Activated naive CD8-positive, alpha-beta T cell treated with anti-CD3 and anti-CD28 coated beads, Interleukin-2, amount 50 U/mL, for 16 hours (primary cell): ENCODE measurements at places on chromosomes 5 and 9.

DNA sequence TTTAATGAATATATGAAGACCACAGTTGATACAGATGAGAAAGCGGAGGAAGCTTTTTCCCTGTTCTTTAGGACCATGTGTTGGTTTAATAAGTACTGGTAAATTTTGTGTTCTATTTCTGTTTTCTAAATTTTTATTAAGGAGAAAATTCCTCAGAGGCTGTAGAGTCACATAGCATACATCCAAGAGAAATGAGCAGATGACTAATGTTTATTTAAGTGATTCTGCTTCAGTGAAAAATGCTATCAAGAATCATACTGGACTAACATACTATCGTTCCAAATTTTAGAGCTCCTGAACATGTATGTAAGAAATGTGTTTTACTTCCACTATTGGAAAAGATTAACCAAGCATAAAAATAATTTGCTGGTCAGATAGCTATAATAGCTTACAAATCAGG, 115.0 kb downstream of the KIAA1958 start:
- no peak for DNase-seq

- no peak for DNase-seq
Measured at GRCh38 chr5:170466553-170466952, 37.3 kb upstream of the KCNIP1 start.

DNA sequence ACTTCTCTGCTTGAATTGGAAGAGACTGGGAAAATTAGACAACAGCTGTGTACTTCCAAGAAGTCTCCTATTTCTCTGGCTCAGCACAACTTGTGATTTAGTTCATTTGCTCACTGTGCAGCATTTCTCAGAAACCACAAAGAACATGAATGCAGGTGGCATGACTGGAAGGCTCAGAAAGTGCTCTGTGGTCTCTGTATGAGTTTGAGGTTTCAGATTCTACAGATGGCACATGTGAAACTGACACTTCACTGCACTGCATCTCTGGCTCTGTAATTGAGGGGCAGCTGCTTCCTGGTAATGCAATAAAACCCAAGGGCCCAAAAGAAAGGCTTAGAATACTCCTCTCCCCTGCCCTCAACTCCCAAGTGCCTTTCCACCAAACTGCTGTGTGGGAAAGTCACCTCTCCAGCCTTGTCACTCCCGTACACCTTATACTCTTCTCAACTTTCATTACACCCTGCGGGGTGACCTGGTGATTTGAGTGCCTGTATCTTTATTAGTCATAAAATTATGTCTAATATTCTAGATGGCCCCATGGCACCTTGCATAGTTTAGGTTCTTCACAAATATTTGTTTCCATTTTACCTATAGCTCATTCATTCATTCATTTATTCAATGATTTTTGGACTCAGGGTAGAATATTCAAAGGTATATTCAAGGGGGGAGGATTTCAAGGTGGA, 82.5 kb downstream of the ESM1 start:
- peak; percentile 13 for DNase-seq

- no peak for DNase-seq
Measured at GRCh38 chr9:77808751-77809081, 160.6 kb upstream of the GNA14 start.

- no peak for DNase-seq
Measured at GRCh38 chr5:124232515-124232914, 513.9 kb downstream of the ZNF608 start.

DNA sequence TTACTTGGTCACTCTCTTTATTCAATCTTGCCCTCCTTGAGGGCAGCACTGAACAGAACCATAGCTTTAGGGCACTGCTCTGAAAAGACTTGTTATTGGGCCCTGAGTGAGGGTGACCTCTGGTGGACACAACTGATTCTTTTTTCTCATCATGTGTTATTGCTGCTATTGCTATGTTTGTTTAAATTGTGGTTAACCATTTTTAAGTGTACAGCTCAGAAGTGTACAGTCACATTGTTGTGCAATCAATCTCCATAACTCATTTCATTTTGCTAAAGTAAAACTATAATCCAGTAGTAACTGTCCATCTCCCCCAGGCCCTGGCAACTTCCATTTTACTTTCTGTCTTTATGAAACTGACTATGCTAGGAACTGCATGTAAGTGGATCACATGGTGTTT, 351.1 kb upstream of the RIOK2 start:
- DNase-seq: no peak

DNA sequence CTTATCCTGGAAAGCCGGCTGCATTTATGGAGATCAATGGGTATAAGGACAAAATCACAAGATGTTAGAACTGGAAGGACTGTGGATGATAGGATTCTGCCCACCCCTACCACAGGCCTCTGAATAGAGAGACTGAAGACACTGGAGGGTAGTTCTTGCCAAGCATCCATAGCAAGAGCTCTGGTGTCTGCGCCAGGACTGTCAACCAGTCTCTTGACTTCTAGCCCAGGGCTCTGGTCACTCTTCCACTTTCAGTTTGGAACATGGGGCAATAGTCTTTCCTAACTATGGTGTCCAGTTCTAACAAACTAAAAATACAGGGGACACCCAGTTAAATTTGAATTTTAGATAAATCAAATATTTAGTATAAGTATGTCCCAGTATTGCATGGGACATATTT, 23.4 kb downstream of the LARP1 start:
- DNase-seq: no peak

- no peak for DNase-seq
Measured at GRCh38 chr9:777978-778377, 63.5 kb upstream of the DMRT1 start.

- no peak for DNase-seq
Measured at GRCh38 chr9:90012949-90013348, 408.1 kb downstream of the GADD45G start.

- no peak for DNase-seq
Measured at GRCh38 chr5:124647352-124647751, 99.1 kb downstream of the ZNF608 start.

GRCh38 chr5:141677415-141677814, 4.6 kb downstream of the ARAP3 start:
- DNase-seq: no peak

GRCh38 chr9:34246453-34246852, 67.6 kb downstream of the UBAP1 start:
- DNase-seq: no peak

DNA sequence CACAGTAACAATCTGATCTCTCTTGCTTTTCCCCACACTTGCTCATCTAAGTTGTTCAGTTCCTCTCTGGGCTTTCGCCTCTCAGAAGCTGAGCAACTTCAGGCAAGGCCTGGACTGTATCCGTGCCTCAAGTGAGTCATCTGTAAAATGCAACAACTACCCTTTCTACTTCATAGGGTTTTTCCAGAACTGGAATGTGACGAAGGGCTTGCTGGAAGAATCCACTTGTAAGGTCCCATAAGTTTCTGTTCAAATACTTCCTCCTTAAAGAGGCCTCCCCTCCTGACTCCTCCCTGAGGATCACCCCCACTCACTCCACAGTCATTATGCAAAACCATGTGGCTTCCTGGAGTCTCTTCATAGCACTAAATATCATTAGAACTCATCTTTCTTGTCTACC, 17.5 kb upstream of the INSYN2B start:
- no peak for DNase-seq

DNA sequence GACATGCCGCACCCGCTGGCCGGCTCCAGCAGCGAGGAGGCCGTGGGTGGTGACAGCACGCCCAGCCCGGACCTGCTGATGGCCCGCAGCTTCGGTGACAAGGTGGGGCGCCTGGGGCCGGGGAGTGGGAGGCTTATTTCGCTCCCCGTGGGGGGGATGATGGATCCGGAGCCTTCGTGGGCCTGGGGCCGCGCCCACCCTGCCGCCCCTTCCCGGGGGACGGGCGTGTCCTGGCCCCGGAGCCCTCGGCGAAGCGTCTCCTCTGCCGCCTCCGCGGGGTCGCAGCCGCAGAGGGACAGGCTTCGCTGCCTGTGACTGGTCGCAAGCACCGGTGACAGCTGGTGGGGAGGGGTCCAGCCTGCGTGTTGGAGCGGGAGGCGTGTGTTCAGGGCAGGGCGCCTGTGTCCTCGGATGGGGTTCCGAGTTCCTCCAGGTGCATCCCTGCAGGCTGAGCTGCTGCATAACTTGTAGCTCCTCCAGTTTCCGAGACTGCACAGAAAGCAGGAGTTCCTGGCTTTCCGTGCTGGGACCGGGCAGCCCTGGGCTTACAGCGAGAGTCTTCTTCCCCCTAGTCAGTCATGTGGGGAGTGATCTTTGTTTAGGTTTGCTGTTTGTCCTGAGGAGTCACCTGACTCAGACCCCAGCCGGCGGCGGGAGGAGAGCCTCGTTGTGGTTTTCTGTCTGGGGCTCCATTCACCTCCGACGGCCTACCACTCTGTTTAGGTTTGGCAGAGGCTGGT, 666 bp downstream of the SNX30 start:
- DNase-seq: no peak

- DNase-seq: no peak
Measured at GRCh38 chr9:6777213-6777902, 19.6 kb downstream of the KDM4C start.

DNA sequence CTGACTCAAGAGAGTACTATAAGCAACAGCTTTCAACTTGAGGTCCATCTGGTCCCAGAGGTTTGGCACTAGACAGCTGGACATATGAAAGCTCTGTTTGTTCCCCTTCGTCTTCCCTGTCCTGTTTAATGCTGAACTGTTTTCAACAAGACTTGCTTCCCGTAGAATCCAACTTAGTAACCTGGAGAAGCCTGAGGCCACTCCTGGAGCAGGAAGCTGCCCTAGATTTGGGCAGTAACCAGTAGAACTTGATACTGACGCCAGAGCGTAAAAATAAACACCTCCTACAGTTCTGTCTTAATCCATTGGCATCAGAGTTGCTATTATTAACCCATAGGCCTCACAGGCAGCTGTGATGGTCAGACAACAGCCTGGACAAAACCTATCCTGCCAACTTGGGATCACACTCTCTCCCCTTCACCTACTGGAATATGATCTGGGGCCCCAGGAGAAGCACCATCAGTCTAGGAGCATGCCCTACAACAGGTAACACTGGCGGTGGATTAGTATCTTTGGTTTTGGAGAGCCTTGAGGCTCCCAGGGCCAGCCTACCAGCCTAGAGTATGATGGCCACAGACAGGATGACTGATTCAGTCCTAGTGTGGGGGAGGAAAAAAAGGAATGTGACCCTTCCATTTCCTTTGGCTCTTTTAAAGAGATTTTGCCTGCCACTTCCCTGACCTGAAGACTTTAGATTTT, 29.2 kb downstream of the RUSC2 start:
- DNase-seq: no peak

- DNase-seq: no peak
Measured at GRCh38 chr5:160347448-160347847, 23.0 kb downstream of the C1QTNF2 start.

DNA sequence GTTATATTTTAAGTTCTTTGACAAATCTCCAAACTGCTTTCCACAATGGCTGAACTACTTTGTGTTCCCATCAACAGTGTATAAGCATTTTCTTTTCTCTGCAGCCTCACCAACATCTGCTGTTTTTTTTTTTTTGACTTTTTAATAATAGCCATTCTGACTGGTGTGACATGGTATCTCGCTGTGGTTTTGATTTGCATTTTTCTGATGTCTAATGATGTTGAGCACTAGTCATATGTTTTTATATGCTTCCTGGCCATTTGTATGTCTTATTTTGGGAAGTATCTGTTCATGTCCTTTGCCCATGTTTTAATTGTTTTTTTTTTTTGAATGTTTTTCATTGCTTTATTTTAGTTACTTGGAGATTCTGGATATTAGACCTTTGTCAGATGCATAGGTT, 196.6 kb downstream of the PLK2 start:
- DNase-seq: no peak

- no peak for DNase-seq
Measured at GRCh38 chr5:42366051-42366450, 57.2 kb upstream of the GHR start.

DNA sequence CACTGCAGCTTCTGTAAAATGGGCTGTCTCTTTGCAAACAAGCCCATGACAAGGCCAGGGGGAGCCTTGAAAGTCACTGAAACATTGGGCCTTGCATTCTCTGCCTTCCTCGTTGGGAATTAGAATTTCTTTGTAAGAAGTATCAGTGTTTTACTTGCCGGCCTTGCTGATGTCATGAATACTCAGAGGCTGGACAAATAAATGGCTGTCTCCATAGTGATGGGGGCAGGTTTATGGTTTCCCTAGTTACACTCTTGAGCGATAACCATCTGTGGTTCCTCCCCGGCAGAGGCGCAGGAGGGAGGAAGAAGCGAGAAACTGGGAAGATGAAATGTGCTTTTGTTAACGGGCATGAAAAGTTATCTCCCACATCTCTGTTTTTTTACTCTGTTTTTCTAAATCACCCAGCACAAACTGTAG, 272.7 kb upstream of the PANK3 start:
- DNase-seq: no peak

GRCh38 chr5:127508644-127509373, 8.6 kb upstream of the PRRC1 start:
- DNase-seq: no peak

DNA sequence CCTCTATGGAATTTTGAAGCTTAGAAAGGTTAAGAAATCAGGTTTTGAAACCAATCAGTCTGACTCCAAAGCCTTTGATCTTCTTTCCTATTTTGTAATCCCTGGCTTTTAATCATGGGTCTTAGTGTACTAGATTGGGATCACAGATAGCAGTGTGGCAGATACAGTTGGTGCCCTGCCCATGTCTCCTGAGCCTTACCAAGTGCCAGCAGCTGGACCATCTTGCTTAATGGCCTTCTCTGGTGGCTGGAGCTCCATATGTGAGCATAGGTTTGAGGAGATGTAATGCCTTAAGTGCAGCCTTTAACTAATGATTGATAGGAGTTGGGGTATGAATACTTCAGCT, 16.7 kb upstream of the RIC1 start:
- DNase-seq: no peak

DNA sequence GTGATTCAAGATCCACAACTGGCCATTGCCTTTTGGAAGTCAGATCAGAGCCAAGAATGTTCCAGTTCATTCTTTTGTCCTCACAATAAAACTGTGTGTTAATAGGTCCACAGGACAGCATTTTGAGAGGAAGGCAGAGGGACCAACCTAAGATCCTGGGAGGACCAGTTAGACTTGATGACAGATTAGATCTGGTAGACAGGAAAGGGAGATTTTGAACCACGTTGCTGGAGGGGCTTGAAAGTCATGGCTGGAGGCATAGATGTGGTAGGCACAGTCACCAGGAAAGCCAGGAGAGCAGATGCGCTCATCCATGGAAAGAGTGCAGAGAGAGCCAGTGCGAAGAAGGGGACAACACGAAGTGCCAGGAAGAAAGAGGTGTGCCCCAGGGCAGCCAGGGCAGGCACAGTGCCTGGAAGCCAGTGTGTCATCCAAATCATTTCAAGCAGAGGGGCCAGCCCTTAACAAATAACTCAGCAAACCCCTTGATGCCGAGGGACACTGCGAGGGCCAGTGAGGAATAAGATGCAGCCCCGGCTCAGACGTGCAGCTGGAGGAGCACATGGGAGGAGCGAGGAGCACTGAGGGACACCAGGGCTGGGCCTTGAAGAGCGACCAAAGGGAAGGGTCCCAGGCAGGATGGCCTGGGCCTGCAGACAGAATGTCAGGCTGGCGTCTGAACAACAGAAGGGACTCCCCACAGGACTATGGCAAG, 12.8 kb upstream of the SLC2A8 start:
- no peak for DNase-seq

GRCh38 chr5:177373806-177374205, 10.4 kb upstream of the SLC34A1 start:
- DNase-seq: no peak
